Glutamatergic neuron (in vitro differentiated cells): ENCODE measurements at places on chromosomes 1 and 21.

DNA sequence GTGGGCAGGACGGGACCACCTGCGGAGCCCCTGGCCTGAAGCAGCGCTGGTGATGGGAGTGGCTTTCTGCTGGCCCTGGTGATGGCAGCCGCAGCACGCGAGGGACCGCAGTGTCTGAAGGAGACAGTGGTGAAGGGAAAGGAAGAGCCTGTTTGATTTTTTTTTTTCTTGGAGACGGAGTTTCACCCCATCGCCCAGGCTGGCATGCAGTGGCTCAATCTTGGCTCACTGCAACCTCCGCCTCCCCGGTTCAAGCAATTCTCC is 40.2 kb upstream of the TRAPPC10 start:
- DNase-seq = no peak

GRCh38 chr1:39609618-39610331 is 29.7 kb downstream of the HEYL start:
- peak; percentile 80 for DNase-seq

GRCh38 chr1:205370780-205371179 is 14.1 kb upstream of the KLHDC8A start:
- no peak for DNase-seq

GRCh38 chr1:28855469-28855951 is 43.5 kb downstream of the OPRD1 start:
- DNase-seq = no peak

GRCh38 chr1:108200687-108201051 is 526 bp upstream of the SLC25A24 start:
- no peak for DNase-seq

DNA sequence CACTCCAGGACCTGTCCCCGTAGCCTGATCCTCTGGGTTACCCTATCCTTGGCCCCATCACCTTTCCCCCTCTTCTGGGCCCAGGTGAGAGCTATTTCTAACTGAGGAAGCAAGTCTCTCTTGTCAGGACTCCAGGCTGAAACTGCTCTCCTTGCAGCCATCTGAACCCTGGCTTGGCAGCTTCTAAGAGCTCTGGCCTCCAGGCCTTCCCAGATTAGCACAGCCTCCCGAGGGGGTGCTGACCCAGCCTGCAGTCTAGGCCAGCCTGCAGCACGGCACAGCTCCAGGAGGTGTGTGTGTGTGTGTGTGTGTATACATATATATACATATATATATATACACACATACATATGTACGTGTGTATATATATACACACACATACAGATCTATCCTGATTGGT is 17.4 kb downstream of the CACNA1S start:
- peak; percentile 46 for DNase-seq
